ENCODE measurements at places on chromosomes 16 and 17. TPM values are rescaled to one million over a fixed set of nuclear protein-coding genes. Genes with fewer than 3 reads are reported as not detected.
A peak's percentile ranks its signal among the peaks of the same experiment; 100 is the strongest.

GRCh38 chr17:78839762-78840529, 668 bp downstream of the USP36 start:
- DNase-seq, result no peak

DNA sequence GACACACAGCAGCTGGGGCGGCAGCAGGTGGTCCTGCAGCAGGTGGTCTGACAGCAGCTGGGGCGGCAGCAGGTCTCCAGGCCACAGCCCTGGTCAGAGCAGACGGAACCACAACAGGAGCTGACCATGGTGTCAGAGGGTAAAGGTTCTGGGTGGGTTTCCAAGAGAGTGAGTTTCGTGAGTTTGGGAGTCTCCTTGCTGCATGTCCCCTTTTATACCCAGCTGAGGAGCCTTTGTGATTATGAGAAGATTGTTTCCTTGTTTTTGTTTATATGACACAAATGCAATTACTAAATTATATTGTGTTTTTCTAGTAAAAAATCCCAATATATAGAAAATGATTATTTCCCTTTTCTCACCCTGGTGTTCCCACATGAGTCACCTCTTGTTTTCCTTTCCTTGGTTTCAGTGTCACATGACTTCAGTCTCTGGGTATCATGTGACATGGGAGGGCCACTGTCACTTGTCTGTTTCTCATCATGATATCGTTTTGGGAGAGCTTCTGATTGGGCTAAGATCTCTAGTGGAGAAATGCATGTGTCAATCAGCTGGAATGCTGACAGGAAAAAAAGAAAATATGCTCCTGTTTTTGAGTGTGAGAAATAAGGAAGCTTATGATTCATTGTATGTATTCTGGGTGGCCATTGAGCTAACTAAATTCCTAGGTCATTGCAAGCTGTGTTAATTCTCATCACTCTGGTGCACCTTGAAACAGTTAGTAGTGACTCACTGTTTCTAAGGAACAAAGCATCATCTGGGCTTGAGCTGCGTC, at the start of gene KRTAP4-6:
Gene KRTAP4-6, minus strand, starts transcription at position 185 of the 772 bp plus-strand sequence. Its CDS starts 57 bp downstream, at position 128.
- no peak for DNase-seq

GRCh38 chr16:89779231-89779908, 37.1 kb downstream of the FANCA start:
- DNase-seq, result no peak

DNA sequence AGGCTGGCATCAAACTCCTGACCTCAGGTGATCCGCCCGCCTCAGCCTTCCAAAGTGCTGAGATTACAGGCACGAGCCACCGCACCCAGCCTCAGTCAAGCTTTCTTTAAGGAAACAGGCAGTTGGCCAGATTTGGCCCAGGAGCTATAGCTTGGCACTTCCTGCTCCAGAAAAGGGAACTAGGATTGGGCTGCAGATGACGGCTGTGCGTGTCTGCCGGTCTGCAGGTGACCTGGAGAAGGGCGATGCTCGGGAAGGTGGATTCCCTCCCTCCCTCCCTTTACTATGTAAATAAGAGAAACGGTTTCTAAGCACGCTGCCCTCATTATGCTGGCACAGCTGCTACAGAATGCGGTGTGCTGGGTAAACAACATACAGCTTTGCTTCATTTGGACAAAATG, 215.9 kb downstream of the RPTOR start:
- DNase-seq, result peak; percentile 44

GRCh38 chr17:9052921-9053320, 31.6 kb downstream of the NTN1 start:
- no peak for DNase-seq

Gene CCL7
- not detected for total RNA-seq

- DNase-seq, result no peak
Measured at GRCh38 chr16:56329887-56330286, 95.5 kb downstream of the AMFR start.
